ENCODE measurements at places on chromosomes 2 and 18.

GRCh38 chr2:230246206-230246605, 20.7 kb downstream of the SP140 start:
- no peak for DNase-seq

- peak; percentile 31 for DNase-seq
These were observed 316 bp downstream of the FKBP7 start for GRCh38 chr2:178478130-178478438.

GRCh38 chr2:169715379-169716237, 18.0 kb upstream of the KLHL23 start:
- no peak for DNase-seq

DNA sequence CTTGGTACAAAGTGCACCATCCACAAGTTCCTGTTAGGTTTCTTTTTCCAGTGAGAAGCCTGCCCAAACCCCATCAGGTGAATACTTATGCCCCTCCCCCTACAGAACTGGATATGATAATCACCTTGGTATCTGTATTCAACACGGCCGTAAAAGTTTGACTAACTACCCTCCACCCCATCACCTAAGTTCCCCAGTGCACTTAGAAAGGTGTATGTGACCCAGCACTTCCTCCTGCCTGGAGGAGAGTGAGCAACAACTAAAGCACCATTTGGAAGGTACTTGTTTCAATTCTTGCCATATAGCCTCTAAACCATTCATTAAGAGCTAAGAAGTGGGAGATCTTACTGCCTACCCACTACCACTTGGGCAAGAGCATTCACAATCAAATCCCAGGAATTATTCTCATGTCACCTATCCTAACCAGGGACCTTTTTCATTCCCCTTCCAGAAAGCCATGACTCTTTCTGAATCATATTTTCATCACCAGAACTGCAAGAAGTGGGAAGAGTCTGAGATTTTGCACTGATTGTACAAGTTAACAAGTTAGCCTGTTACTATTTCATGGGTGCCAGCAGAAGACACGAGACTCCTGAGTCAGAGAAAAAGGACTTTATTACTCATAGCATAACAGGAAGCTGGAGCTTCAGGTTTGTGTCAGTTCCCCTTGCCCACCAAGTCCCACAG, 53.5 kb upstream of the NDUFV2 start:
- peak; percentile 84 for DNase-seq

- DNase-seq, result no peak
These were observed 86.6 kb downstream of the POLR1A start for GRCh38 chr2:86019121-86019520.

GRCh38 chr2:189111063-189111715, 68.4 kb downstream of the COL5A2 start:
- DNase-seq, result no peak

- peak; percentile 73 for DNase-seq
These were observed 19.6 kb upstream of the INO80D start for GRCh38 chr2:206105541-206105940.

DNA sequence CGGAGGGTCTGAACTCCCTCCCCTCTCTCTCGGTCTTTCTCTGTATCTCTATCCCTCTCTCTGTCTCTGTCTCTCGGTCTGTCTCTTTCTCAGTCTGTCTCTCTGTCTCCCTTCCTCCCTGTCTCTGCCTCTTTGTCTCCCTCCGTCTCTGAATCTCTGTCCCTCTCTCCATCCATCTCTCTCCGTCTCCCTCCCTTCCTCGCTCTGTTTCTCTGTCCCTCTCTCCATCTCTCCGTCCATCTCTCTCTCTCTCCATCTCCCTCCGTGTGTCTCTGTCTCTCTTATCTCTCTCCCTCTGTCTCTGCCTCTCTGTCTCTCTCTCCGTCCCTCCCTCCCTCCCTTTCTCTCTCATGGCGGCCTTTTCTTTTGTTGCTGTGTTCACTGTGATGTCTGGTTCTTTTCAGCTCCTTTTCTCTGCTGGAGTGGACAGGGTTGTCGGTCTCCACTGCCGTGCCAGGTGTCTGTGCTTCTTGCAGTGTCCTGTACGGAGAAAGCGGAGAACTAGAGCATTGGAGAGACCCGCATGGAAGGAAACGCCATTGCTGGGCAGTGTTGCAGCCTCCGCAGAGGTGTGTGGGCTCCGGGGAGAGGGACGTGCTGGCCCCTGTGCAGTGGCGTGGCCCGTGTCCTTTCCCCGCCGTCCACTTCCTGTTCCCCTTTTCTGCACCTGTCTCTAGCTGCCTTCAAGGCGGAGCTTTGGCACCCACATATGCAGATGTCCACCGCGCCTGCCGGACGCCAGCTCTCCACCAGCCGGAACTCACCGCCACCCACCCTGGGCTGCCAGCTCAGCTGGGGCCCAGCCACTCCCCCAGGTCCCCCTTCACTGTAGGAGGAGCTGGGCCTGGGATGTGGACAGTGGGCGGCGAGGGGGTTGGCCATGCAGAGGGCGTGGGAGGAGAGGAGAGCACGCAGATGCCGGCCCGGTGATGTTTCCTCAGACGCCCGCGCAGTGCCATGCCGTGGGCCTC, 113.1 kb downstream of the NFATC1 start:
- no peak for DNase-seq

GRCh38 chr2:1964659-1965058, 220.3 kb upstream of the PXDN start:
- DNase-seq, result no peak

DNA sequence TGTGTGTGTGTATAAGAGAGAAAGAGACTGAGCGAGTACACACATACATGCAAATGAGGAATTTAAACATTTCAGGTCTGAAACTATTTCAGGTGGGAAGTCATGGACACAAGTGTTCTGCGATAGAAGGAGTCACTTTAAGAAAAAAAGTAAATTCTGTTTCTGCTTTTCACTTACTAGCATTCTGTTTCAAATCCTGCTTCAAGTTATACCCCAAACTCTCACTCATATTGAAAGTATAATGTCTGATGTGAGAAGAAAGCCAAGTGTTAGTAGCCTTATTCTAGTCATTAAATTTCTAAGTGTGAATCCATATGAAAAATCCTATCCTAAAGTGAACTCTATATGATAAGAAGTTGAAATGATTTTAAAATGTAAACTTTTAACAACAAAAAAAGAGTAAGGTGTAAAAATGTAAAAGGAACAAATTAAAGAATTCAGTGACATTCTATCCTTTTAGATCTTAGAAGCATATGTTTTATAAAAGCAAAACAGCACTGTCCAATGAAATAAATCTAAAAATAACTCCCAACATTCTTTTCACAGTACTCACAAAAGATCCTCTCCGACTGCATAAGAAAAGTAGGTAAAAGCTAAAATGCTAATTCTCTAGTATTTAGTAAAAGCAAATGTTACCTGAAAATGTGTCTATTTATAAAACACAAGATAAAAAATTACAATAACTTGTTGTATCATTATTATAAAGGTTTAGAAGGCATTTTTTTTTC, 570.6 kb downstream of the ZEB2 start:
- DNase-seq, result no peak

DNA sequence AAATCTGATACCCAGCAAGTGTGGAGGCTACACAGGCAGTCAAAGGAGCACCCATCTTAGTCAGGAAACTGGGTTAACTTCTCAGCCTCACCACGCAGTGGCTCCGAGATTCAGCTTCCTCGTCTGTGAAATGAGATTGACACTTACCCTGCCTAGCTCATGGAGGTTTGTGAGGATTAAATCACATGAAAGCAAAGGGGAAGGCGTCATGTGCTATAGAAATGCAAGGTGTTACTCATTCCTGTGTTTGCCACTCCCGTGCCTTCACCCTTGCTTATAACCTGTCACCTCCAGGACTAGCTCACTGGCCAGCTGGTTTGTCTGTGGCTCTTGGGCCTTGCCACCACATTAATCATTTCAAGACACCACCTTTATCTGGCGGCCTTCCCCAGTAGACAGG, 118.9 kb upstream of the FOSL2 start:
- DNase-seq, result peak; percentile 89

DNA sequence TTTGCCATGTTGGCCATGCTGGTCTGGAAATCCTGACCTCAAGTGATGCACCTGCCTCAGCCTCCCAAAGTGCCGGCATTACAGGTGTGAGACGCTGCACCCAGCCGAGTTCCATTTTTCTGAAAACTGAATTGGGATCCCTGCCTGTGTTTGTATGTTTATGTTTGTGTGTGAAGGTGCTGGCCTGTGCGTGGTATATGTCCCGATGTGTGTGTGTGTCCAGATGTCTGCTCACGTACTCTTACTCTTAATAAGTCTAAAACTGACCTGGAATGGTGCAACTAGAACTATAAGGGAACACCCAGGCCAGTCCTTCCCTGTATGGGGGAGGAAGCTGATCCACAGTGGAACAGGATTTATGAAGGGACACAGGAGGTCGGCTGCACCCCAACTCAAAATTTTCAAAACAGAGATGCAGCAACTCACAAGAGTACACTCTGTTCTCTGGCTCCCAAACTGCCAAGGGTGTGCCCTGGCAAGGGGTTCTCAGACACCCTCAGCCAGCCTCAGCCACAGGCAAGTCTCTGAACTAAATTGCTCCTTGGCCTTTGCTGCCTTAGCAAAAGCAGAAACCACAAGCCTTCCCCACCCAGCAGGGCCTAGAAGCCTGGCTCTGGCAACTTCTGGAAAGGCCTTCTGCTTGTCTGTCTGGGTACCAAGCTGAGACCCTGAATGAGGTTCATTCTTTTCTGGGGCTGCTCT, 36.5 kb downstream of the RHOB start:
- no peak for DNase-seq

DNA sequence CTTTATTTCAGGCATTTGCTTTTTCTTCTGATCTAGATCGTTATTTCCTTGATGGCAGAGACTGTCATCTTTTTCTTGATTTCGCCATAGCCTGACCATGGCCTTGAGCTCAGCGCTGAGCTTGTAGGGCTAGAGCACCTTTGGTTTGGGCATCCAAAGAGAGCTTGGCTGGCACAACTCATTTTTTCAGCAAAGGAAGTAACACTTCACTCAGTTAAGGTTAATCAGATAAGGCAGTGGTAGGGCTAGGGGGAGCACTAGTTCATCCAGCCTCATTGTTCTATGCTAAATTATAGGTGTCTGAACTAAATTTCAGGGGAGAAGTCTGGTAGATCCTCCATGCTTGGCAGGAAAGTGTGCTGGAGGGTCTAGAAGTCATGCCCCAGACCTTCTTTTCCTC, 125.0 kb downstream of the SETBP1 start:
- DNase-seq, result no peak

GRCh38 chr2:208638059-208638458, 231.5 kb downstream of the PTH2R start:
- peak; percentile 63 for DNase-seq

DNA sequence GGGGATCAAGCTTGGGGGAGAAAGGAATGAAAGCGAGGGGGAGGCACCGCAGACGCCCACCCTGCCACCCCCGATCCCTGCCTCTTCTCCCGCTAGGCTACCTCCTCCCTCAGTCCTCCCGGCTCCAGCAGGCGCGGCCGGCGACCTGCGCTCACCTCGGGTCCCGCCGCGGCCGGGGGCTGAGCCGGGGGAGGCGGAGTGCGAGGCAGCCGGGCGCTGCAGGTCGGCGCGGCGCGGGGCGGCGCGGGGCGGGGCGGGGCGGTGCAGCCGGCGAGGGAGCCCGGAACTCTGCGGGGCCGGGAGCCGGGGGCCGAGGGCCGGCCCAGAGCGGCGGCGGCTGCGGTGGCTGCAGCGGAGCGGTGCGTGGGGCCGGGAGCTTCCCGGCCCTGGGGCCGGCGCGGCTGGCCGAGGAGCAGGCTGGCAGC, 477 bp downstream of the ACVR1 start:
- DNase-seq, result no peak

- no peak for DNase-seq
These were observed 404.3 kb downstream of the ZNF521 start for GRCh38 chr18:24947521-24948305.

- DNase-seq, result peak; percentile 59
These were observed 58.9 kb upstream of the RNU4ATAC start for GRCh38 chr2:121471532-121472469.

GRCh38 chr2:130819608-130820278, 17.0 kb upstream of the ARHGEF4 start:
- DNase-seq, result no peak

DNA sequence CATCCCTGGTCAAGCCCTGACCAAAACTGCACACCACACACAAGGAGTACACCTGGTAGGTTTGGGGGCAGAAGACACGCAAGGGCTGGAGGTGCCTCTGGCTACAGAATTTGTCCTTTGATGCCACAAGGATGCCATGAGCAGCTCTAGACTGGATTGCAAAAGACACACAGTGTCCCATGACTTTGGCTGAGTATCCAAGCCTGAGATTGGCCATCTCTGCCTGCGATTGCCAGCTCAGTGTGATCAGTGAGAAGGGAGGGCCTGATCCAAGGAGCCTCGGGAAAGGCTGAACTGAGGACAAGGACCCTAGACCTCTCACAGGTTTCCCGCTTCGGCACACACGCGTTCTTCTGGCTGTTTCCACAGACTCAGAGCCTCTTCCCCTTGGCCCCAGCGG, 60.0 kb upstream of the FOSL2 start:
- DNase-seq, result no peak

- DNase-seq, result peak; percentile 75
These were observed 502 bp downstream of the EPAS1 start for GRCh38 chr2:46297546-46298271.

- peak; percentile 23 for DNase-seq
These were observed 32.9 kb downstream of the CENPO start for GRCh38 chr2:24825883-24826772.

DNA sequence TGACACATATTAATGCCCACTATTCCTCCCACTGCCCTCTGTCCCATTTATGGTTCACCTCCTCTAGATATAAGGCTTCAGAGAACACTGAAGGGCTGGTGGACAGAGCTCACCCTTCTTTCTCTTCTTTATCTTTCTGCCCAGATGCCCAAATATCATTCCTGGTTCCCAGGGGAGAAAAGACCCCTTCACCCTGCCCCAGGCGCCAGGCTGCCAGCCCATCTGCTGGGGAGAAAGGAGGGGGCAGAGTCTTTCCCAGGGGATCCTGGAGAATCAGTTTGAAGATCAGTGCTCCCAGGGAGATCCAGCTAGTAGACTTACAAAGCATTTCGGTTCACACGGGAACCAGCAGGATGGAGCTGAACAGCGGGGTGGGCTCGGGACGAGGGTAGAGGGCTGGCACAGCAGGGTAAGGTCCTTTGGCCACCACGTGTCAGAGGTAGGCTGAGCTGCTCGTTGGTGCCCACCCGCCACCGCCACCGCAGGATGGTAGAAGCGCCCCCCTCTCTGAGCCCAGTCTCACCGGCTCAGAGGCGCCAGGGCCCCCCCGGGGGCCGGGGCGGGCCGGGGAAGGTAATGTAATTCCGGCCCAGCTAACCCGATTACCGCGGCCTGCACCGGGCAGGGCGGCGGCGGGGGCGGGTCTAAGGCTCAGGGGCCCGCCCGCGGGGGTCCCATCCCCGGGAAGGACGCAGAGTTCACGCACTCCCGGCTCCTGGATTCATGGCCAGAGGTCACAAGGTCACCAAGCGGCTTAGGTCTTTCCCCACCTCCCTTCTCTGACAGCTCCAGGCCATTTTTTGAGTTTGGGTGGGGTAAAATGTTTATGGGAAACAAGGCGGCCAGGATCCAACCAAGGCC, 1.3 kb upstream of the TLX2 start:
- no peak for DNase-seq

- no peak for DNase-seq
These were observed 431.2 kb downstream of the LPIN1 start for GRCh38 chr2:12177455-12178288.

GRCh38 chr2:232350804-232351685, 27.5 kb upstream of the ALPP start:
- DNase-seq, result peak; percentile 18

GRCh38 chr2:10071595-10071994, 8.6 kb downstream of the CYS1 start:
- no peak for DNase-seq

- DNase-seq, result peak; percentile 32
These were observed 947 bp upstream of the ANKRD44 start for GRCh38 chr2:197311421-197312033.
